ENCODE measurements at places on chromosomes 5 and 9.

GRCh38 chr5:150350524-150351344 lies 6.8 kb upstream of the TCOF1 start:
- DNase-seq = peak; percentile 16

DNA sequence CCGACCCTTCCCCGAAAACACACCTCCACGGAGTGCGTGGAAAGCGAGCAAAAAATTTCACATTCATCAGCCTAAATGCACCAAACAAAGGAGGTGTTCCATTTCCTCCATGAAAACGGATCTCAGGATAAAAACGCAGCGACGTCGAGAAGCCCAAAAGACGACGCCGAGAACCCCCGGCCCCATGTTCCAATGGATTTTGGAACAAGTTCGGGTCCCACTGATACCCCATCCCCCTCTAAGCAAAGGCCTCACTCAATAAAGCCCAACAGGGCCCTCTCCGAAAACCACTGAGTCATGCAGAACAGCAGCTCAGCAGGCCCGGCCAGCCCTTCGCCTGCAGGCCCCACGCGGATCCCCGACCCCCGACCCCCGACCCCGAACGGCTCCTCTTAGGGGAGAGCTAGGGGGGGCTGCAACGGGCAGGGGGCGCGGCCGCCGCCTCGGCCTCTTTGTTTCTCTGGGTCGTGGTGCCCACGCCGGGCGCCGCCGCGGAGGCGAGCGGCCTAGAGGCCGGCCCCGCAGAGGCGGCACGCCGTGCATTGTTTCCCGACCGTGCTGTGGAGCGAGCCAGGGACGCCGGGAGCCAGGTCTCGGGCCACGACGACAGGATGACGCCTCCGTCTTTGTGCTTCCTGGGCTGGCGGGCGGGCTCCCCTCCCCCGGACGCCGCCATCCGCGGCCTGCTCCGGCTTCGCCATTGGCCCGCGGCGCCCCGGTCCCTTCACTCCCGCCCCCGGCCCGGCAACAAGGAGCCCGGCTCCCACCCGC lies 915 bp downstream of the ZFAND5 start:
- peak; percentile 54 for DNase-seq

DNA sequence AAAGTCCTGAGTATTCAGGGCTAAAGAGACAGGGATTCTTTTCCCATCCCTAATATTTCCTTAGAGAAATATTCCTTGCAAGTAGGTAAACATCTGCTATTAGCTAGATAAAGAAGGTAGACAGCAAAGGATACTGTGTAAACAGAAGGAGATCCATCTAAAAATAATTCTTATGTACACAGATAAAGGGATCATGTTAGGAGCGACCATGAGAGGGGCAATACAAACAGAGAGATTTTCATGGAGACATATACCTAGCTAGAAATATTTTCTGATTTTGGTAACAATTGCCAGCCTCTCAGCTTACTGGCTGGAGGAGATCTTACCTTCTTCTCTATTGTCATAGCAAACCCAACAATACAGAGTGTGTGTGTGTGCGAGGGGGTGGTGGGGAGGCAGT lies 184.6 kb upstream of the DMAC1 start:
- no peak for DNase-seq

GRCh38 chr9:37191403-37192089 lies 71.2 kb downstream of the ZCCHC7 start:
- DNase-seq = no peak

GRCh38 chr5:65255294-65255693 lies 226.4 kb downstream of the ADAMTS6 start:
- DNase-seq = no peak

DNA sequence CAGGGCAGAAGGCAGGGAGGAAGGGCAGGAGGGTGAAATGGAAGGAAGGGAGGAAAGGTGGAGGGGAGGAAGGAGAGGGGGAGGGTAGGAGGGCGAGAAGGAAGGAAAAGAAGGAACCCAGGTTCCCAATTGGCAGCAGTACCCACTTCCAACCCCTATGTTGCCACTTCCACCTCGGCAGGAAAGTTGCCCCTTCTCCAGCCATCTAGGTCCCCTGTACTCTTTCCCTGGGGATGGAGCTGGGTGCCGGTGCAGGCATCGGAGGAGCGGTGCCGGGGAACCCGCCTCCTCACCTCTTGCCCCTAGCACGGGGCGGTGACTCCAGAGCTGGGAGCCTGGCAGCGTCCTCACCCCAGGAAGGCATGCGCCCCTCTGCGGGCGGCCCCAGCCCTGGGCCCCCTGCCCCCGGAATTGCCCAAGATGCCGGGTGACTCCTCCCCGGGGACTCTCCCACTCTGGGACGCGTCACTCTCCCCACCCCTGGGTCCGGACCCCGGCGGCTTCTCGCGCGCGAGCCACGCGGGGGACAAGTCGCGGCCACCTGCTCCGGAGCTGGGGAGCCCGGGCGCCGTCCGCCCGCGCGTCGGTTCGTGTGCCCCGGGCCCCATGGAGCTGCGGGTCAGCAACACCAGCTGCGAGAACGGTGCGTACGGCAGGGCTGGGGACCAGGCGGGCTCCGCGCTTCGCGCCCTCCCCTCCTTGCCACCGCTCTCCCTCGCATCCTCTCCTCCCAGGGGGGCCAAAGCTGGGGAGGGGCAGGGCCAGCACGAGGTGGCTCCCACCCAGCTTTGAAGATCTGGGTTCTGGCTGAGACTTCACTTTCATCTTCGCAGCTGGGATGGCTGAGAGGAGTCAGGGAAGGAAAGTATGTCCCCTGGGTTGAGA lies at the start of gene NIPAL4:
TSS of gene NIPAL4 (plus strand) at position 499 of the 885 bp plus-strand sequence. CDS start at position 607, 108 bp downstream.
- peak; percentile 9 for DNase-seq

Measured in activated T-cell treated with anti-CD3 and anti-CD28 coated beads for 1 hour (primary cell).